ENCODE measurements at places on chromosomes 1 and 21.
A peak's percentile ranks its signal among the peaks of the same experiment; 100 is the strongest.

DNA sequence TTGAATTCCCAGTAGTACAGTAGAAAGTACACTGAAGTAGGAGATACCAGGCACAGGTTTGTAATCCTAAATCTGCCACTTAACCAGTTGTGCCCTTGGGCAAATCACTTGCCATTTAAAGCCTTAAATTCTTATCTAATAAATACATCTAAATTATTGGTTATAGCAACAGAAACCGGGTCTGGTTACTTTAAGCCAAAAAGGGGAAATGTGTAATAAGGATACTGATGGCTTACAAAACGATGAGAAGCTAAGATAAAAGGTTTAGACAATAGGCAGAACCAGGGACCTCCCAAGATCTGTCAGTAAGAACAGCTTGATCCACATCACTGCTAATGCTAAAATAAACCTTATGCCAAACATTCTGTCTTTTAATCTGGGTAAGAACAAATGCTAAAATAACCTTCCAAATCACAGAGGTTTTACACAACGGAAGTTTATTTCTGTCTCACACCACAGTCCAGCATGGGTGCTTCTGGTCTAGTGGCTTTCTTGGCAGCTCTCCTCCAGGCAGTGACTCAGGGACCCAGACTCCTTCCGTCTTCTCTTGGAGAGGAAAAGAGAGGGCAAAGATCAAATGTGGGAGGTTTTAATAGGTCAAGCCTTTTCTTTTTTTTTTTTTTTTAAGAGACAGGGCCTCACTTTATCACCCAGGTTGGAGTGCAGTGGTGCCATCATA lies 16.5 kb upstream of the ZMYM1 start:
- DNase-seq: no peak

- no peak for DNase-seq
Observed at GRCh38 chr1:21852282-21853130, 40.4 kb downstream of the LDLRAD2 start.

DNA sequence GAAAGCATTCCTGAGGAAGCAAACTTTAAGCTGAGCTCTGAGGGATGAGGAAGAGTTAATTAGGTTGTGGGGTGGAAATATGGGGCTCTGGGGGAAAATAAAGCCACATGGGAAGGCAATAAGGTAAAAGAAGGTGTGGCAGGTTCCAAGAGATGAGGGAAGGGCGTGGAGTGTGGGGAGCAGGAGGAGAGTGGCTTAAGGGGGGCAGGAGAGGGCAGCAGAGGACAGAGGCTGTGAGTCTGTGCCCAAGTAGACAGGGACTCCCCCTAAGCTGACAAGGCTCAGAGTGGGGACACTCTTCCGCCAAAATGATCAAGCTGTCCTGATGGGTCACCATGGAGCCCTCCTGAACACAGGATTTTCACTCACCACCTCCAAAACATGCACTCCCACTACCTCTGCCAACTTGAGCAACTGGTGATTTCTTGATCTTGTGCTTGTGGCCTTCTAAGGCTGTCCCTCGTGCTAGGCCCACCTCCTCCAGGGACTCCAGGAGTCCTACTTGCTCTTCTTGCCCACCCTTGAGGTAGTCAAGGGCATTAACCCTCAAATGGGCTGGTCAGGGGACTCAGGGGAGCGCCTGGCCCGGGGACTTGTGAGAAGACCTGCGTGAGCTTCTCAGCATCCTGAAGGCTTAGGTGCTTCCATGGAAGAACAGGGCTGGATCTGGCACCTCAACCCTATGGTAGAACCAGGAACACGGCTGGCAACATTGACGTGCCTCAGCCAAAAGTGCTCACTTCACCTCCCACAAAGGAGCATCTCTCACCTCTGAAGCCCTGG lies 23.4 kb downstream of the DMAP1 start:
- peak; percentile 22 for DNase-seq

GRCh38 chr1:15991427-15992186 lies 12.4 kb upstream of the SRARP start:
- DNase-seq: peak; percentile 39

DNA sequence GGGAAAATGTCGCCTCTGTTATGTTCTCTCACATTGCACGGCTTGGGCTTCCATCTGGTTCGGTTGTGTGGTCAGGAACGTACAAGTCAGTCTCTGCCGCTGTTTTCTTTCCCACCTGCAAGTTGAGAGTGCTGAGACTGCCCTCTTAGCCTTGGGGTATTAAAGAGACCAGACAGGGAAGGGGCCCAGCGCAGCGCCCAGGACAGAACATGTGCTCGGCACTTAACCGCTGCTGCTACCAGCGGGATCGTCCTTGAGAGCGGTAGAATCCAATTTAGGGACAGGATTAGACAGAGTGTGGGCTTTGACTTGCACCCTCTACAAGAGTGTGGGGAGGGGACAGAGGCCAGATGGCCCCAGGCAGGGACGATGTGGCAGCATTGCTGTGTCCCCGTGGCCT lies 17.7 kb upstream of the AGPAT3 start:
- peak; percentile 47 for DNase-seq

DNA sequence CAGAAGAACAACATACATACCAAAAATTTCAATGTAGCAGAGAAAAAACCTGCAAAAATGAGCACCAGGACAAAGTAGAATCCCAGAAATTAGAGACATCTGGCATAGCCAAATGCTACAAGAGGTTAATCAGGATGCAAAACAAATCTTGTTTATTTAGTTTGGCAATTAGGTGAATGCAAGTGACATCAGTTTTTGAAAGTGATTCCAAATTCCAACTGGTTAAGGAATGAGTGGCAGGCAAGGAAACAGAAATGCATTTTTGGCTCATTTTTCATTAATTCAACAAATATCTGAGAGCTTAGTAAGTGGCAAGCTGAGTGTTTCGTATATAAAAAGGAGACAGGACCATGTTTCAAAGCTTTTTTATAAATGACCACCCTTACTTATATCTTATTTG lies 21.3 kb downstream of the SCAF4 start:
- no peak for DNase-seq

DNA sequence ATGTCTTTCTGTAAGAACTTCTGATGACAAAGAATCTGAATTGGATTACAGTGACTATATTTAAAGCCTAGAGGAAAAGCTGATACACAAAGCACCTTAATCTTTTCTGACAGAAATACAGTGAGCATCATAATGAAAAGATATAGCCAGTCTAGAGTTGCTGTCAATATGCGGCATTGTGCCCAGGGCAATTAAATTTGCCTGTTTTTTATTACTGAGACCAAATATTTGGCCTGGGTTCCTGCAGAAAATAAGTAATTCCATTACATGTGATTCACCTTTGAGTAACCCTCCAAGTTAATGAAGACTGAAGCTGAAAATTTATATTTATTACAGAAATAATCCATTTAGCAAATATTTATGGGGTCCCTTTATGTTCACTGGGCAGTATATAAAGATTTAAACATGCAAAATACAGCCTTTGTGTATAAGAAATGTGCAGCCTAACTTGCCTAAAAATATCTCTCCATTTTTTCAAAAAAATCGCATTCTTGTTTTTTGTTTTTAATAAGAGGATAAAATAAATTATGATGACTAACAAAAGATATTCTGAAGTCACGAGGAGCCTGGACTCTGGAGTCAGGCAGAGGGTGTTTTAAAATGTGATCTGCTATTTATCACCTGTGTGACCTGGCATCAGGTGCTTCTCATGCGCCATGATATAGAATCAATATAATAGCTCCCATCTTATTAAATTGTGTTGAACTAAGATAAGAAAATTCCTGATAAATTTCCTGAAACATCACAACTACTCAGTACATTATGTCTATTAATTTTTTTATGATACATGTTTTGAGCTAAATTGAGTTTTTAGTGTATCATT lies 83.6 kb downstream of the SGIP1 start:
- no peak for DNase-seq

- no peak for DNase-seq
Observed at GRCh38 chr21:15441992-15442391, 287.8 kb upstream of the USP25 start.

- no peak for DNase-seq
Observed at GRCh38 chr21:29017639-29018237, 1.4 kb downstream of the RWDD2B start.

DNA sequence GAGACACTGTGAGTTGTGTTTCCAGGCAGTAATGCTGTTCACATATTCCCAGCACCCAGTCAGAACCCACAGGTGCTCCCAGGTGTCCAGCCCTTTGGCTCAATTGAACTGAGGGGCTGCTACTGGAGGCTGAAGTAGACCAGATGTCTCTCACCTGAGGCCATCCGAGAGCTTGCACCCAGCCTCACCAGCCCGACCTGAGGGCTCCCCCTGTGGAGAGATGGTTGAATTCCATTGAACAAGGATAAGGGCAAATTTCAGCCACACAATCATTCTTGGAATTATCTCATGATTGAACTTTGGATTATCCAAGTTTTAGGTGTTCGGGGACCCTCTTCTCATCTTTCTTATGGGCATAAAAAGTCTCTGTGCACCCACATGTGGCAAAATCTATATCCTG lies 52.1 kb downstream of the OBSCN start:
- DNase-seq: no peak

DNA sequence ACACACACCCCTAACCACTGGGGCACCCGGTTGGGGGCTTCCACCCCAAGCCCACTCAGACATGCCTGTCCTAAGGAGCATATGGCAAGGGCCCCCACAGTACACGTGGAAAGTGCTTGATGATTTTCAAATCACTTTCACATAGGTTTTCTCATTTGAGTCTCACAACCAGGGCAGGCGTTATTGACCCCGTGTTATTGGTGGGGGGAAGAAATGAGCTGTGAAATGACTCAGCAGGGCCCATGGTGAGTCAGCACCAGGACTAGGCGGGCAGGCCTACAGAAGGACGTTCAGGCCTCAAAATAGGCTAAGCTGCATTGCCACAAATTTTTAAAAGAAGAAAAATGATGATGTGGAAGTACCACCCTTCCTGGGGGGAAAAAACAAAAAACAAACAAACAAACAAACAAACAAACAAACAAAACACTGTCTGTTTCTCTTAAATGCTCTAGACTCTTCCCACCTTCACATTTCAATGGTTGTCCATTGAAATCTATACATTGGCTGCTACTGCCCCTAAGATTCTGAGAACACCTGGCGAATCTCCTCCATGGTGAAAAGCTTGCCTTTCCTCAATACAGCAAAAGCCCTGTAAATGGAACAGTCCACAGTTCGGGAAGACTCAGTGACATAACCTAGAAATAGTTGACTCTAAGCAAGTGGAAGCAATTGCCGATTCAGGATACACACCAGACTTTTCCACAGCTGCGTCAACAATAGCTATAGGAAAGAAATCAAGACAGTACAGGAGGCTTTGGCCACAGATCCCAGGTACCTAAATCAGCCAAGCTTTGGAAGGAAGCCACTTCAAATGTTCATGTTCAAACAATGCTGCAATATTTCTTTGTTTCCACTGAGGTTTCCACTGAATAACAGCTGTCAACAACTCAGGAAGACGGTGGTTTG lies 234.7 kb downstream of the TOMM20 start:
- no peak for DNase-seq

DNA sequence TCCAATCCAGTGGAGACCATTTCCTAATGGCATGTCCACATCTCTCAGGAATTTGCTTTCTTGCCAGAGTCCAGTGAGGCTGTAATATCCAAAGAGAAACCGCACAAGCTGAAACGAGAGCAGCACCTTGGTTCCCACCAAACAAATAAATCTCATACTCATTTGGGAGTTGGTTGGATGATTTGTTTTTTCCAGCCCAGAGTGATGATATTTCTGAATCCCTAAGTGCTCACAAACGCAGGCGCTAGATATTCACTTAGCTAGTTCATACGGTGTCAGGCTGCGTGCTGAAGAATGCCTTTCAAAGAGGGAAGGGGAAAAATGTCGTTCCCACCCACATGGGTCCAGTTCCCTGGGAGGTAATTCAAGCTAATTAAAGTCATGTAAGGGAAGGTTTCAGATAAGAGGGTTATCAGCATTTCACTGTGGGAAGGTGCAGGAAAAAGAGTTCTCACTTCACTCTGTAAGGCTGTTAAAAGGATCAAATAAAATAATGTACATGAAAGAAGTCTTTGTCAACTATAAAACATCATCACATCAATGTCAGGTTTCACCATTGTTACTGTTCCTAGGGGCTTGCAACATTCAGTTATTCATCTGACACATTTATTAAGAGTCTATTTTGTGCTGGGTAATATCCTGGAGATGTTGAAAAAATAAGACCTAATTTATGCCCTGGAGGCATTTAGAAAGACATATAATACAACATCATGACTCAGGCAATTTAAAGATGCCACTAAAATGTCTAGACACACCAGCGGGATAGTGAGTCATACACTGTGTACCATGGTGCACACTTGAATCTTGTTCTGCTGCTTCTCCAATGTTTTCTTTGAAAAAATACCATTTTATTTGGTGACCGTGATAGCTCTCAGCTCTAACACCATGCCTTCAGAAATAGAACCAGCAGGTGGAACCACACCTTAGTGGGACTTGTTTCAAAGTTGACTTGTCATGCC lies 19.3 kb downstream of the DPT start:
- no peak for DNase-seq

DNA sequence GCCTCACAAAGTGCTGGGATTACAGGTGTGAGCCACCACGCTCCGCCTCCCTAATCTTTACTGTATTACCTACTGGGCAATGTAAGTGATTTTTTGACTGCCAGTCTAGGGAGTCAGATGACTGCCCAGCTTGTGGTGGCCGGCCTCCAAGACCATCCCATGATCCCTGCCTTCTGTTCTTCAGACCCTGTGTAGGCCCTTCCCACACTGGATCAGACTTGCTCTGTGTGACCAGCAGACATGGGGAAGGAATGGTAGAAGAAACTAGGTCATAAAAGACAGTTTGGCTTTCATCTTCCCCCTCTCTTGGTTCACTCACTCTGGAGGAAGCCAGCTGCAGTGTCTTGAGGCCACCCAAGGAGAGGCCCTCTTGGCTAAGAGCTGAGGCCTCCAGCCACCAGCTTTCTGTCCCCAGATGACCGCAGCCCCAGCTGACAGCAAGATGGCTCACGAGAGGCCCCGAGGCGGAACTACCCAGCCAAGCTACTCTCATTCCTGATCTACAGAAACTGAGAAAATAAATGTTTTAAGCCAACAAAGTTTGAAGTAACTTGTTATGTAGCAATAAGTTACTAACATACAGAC lies 14.5 kb upstream of the CBR3 start:
- no peak for DNase-seq

GRCh38 chr1:77783141-77783540 lies 3.7 kb downstream of the MIGA1 start:
- no peak for DNase-seq

GRCh38 chr1:155975375-155976061 lies 2.8 kb downstream of the ARHGEF2 start:
- DNase-seq: no peak

DNA sequence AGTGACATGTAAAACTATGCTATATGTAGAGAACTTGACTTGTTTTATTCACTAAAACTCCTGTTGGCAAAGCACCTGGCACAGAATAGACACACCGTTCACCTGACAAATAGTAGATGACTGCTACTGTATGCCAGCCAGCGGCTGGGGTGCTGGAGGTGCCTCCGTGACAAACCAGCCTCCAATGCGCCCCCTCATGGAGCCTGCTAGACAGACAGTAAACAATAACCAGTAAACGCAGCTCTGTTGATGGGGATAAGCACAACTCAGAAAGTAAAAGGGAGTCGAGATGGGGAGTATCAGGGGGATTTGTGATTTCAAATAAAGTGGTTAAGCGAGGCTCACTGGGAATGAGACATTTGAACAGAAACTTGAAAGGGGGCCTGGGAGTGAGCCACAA lies 107.2 kb downstream of the PRDM2 start:
- no peak for DNase-seq

- no peak for DNase-seq
Observed at GRCh38 chr1:189659731-189660130, 817.9 kb downstream of the BRINP3 start.
